Activated CD8-positive, alpha-beta memory T cell treated with anti-CD3 and anti-CD28 coated beads for 1 hour (primary cell): ENCODE measurements at places on chromosomes 11 and 22.

DNA sequence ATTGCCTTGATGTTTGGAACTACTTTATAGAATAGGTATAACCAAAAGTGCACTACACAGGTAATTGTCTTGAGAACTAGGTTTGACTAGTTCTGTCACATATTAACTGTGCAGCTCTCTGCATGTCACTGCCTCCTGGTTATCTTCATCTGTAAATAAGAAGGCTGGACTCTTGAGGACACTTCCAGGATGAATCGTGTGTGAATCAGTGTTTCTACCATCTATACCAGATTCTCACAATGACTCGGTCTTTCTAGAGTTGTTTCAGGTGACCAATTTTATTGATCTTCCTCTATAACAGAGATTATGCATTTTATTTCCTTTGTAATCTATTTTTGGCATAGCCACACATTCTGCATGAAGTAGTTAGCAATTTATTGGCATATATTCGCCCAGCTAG is 1181.0 kb upstream of the TENM4 start:
- DNase-seq, result no peak

- DNase-seq, result no peak
Measured at GRCh38 chr11:117385471-117385870, 57.8 kb downstream of the CEP164 start.

DNA sequence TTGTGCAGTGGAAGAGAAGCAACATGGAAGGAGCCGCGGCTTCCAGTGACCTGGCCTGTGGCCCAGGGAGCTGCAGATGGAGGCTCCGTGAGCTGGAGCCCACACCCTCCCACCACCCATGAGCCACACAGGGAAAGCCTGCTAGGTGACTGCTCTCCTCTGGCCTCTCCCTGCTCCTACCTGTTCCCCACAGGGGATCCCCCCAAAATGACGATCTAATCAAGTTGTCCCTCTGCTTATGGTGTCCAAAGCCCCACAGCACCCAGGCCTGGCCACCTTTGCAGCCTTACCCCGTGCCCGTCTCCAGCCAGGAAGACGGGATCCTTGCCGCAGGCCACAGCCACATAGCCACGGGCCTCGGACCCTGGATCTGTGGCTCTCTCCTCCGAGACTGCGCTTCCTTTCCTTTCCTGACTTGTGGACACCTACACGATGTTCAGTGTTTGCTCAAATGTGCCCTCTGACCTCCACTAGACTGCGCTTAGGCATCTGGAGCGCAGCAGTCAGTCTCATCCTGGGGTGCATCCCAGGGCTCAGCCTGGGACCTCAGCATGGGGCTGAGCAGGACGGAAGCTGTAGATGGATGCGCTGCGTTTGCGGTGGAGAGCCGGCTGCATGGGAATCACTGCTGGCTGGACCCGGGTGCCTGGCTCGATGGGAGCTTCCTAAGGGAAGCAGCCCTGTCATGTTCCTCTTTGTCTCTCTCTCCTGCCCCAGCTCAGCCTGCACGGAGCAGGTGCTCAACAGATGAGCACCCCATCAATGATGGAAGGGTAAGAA is 133.3 kb downstream of the ST3GAL4 start:
- DNase-seq, result no peak

GRCh38 chr11:67163006-67163405 is 43.9 kb downstream of the KDM2A start:
- DNase-seq, result no peak

- DNase-seq, result no peak
Measured at GRCh38 chr11:27300974-27301373, 62.0 kb downstream of the CCDC34 start.

DNA sequence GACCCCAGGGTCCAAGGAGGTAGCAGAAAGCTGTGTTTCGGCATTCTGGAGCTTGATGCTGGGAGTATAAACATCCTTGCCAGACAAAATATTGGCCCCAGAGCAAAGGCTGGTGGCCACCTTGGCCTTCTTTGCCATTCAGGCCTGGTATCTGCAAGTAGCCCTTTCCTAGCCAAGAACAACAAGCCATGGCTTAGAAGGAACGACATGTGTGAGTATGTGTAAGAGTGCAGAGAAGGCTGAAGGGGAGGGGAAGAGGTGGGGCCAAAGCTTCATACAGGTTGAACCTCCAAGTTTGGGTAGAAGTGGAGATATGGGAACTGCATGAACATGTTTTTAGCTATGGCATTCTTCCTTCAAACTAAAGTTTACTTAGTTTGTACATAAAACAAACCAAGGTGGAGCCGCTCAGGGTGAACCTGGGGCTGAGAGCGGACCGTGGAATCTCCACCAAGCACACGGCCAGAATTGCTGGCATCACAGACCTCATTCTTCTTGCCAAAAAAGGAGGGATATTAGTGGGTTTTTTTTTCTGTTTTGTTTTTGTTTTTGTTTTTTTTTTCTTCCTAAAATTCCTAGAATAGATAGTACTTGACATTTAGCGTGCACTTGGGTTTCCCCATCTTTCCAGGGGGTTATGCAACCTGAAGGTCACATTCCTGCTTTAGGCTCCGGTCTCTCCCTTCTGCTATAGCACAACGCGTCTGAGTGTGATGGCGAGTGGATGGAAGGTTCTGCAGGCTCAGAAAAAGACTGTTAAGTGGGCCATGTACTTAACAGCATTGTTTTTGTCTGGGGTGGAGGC is 70.9 kb downstream of the ADAMTS15 start:
- DNase-seq, result no peak

DNA sequence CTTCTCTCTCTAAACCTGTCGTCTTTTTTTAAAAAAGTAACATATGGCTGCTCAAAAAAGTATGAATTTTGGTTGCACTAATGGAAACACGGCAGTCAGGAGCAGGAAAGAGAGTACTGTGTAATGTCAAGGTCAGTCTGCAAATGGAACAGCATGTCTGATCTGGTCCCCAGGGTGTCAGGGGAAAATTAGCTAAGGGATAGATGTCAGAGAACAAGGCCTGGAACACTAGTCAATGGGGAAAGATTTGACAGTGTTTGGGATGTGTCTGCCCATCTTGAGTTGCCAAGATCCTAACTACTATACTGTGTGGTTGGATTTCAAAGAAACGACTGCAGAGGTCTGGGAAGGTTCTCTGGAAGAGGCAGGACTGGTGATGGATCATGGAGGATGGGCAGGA is 65.7 kb upstream of the PHOX2A start:
- DNase-seq, result no peak

GRCh38 chr22:23053051-23053707 is 17.1 kb upstream of the GNAZ start:
- no peak for DNase-seq

DNA sequence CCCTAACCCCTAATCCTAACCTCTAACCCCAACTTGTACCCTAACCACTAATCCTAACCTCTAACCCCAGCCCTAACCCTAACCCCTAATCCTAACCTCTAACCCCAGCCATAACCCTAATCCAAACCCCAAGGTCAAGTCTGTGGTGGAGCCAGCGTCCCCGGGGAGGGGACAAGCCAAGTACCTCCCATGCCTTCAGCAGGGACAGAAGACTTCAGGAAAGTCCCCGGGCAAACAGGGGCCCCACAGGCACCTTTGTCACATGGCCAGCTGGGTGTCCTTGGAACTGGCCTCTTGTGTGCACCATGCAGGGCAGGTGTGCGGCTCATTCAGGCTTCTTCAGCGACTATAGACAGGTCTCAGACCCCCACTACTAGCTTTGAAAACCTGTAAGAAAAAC is 555.8 kb downstream of the BRD1 start:
- DNase-seq, result no peak

DNA sequence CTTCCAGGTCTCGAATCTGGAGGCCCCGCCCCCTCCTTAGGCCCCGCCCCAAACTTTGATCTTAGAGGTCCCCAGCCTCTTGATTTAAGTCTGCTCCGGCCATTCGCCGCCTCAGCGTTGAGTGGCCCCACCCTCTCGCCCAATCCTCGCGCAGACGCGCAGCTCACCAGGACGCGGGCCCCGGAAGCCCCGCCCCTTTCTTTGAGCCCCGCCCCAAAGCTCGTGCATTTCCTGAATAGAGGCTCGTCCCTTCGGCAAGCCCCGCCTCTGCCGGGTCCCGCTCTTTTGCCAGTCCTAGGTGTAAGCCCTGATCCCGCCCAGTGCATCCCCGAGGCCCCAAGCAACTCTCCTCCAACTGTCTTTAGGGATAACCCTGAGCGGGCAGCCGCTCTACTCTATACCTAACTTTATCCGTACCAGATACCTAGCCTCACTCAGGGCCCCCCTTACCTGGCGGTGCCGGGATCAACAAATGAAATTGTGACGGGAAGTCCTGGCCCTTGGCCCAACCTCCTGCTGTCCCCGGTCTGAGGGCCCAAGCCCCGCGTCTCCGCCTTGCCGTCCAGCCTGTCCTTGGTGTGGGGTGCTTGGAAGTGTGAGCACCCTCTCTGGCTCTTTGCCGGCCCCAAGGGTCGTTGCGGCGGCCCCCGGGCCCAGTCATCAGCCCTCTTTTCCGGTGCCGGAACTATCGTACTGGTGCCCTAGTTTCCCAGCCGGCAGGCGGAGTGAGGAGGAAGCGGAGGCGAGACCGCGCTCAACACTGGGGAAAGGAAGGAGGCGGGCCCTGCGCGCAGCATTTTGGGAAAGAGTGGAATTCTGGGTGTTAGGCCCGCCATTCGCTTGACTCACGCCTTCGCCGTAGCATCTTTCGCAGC is at the start of gene SNRPD3:
SNRPD3 (plus strand) TSS at position 835 of the 875 bp plus-strand sequence. CDS start 1,676 bp downstream, outside the sequence.
- DNase-seq, result peak; percentile 97

- DNase-seq, result no peak
Measured at GRCh38 chr11:2772544-2773031, 72.8 kb upstream of the KCNQ1OT1 start.

DNA sequence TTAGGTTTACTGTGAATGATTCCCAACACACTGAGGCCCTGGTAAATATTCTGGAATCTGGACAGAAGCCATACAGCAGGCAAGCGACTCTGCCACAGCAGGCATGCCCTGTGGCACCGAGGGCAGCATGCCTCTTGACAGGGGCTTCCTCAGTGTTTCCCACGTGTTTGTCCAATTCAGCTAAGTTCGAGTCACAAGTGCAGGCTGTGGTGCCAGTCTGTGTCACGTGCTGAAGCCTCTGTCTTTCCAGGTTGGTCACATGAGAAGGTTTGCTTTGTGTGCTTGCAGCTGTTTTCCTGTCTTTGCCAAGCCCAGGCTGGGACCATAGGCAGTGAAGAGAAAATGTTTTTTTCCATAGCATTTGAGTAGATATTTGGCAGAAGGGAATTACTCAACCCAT is 2.4 kb upstream of the PPFIBP2 start:
- no peak for DNase-seq

- DNase-seq, result no peak
Measured at GRCh38 chr11:130077671-130078070, 8.0 kb downstream of the APLP2 start.

DNA sequence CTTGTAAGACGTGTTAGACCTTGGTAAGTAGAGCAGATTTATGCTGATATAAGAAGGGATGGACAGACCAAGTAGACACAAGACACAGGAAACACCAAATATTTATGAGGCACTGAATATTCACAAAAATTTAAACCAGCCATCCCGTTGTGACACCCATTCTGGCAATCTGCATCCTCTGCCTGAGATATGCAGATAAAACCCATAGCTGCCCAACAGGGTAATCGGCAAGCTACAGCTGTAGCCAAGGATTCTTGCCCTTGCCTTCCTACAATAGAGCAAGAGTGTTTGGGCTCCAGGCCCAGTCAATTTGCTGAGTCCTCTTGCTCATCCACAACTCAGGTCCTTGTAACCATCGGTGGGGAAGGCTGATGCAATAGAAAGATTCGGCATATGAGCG is 18.5 kb upstream of the MPZL2 start:
- DNase-seq, result no peak

- no peak for DNase-seq
Measured at GRCh38 chr11:1422481-1422880, 32.7 kb downstream of the BRSK2 start.

DNA sequence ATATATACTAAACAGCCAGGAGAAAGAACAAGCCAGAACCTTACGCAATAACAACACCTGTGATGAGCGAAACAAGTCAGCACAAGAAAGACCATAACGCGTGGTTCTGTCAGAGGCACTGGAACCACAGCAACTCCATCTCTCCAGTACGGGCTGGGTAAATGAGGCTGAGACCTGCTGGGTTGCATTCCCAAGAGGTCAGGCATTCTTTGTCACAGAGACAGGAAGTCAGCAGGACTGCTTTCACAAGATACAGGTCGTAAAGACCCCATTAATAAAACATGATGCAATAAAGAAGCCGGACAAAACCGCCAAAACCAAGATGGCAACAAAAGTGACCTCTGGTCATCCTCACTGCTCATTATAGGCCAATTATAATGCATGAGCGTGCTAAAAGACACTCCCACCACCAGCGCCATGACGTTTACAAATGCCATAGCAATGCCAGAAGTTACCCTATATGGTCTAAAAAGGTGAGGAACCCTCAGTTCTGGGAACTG is 21.7 kb downstream of the TPST2 start:
- DNase-seq, result no peak

GRCh38 chr11:69442807-69443137 is 38.7 kb upstream of the LINC01488 start:
- no peak for DNase-seq

DNA sequence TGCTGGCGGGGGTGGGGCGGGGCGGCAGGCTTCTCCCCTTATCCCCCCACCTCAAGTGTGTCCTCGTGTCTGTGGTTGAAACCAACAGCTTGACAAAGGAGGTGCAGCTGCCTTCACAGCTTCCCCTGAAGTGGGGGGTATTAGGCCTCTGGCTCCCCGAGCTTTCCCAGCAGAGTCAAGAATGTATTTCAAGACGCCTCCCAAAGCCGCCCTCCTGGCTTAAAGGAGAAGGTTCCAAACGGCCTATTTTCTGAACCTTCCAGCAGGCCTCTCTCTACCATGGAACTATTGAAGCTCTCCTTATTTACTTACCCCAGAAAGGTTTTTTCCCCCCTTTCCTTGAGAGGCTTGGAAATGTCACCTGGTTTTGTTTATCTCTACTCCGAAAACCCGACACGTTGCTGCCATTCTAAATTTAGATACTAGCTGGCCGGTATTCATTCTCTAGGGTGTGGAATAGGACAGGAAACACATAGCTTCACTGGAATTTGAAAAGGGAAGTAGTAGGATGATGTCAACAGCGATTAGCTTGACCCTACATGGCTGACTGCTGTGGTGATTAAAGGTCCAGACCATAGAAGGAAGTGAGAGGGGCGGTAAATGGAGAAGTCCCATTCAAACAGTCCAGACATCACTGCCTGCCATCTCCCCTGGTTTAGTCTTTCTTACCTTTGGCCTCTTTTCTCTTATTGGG is 671 bp upstream of the PICALM start:
- no peak for DNase-seq

DNA sequence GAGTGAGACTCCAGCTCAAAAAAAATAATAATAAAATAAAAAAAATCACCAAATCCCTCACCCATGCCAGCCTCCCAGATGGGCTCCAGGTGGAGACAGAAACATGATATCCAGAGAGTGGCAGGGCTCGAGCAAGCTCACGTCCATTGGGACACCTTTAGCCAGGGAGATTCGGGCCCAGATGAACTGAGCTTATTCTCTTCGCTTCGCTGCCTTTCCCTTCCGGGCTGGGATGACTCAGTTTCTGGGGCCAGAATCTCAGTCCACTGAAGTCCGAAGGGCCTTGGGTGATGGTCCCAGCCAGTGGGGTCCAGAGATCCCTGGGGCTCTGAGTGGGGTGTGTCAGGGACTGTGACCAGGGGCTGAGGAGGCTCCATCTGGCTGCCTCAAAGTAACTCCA is 23.0 kb upstream of the MYEOV start:
- DNase-seq, result no peak
